GM13976 (cell line): ENCODE measurements at places on chromosomes 3 and 15.

GRCh38 chr3:172868582-172869200, 118.2 kb downstream of the ECT2 start:
- no peak for DNase-seq

GRCh38 chr3:123633530-123633929, 48.7 kb upstream of the HACD2 start:
- no peak for DNase-seq

DNA sequence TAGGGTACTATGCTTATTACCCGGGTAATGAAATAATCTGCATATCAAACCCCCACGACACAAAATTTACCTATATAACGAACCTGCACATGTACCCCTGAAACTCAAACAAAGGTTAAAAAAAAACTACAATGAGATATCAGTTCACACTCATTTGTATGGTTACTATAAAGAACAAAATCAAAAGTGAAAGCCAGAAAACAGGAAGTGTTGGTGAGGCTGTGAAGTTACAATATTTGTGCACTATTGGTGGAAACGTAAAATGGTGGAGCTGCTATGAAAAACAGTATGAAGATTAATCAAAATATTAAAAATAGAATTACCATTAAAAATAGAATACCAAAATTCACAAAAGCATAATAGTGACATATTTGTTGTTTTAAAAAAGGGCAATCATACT, 128.9 kb downstream of the ZIC1 start:
- no peak for DNase-seq

DNA sequence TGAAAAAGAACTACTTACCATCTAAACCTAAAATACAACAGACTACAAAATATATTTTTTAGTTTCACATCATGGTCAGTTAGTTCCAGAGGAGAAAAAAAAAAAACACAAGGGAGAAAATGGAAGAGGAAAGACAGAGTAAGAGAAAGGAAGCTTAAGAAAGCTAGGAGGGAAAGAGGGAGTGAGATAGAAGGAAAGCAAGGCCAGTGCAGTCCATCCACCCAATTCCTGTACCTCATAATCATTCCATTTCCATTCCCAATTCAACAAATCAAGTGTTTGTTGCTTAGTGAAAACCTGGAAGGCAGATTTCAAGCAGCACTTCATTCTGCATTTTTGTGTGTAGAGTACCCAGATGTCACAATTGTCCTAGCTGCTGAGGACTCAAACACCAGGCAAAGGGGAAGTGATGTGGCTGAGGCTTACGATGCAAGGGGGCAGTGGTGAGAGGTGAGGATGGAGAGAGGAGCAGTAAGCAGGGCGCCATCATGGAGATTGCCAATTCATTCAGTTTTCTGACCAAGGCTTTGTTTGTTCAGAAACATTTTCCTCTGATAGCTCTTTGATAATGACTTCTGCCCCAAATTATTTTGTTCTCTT, 83.6 kb upstream of the GSK3B start:
- DNase-seq: no peak

DNA sequence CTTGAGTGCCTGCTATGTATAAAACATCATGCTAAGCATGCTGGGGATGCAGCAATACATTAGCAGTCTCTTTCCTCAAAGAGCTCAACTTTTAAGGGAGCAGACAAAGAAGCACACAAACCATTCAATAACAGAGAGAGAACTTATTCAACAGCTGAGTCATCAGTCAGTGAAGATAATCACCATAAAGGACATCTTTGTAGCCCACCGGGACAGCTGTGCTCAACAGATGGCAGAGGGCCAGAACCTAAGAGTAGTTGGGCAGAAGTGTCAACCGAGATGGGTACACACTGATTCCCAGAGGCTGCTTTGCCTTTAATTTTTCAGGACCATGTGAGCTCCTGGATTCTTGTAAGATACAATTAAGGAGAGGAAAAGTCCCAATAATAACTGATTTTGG, 4.2 kb upstream of the RAB8B start:
- DNase-seq: no peak

DNA sequence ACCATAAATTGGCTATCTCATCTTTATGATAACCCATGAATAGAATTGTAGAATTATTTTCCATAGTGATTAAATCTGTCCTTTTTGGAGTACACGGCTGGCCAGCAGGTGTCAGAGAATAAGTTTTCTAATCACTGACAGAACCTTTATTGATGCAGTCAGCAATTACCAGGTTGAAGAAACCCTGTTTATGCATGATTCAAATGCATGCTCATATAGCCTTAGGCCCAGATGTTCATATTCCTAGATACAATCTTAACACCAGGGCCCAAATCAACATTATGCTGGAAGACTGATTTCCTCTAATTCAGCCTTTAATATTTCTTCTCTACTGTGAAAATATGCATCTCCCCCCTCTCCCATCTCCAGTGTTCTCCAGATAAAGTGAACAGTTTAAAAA, 243.5 kb upstream of the DCBLD2 start:
- no peak for DNase-seq

DNA sequence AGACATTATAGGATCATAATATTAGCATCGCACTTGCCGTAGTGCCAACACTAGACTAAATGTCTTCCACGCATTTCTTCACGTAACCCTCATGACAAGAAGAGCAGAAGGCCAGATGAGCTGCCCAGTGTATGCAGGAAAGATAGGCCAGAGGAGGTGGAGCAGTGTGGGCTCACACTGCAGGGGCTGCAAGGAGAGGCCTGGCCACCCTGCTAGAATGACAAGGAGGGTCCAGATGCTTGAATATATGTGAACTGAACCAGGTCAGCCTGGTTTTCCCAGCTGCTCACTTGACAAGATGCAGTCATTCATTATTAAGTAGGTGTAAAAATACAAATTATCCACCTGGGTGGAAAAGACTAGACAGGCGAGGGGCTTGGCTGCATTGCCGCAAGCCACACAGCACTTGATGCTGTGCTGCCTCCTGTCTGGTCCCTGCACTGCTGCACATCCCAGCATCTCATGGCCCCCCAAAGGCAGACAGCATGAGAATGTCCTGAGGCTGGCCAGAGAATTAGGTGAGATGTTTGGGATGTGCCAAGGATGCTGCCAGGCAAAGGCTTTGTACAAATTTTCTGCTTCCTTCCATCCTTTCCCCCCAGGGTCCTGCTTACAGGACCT, 115.2 kb downstream of the NTRK3 start:
- no peak for DNase-seq

- no peak for DNase-seq
Observed at GRCh38 chr3:12405432-12406272, 78.6 kb upstream of the TSEN2 start.

GRCh38 chr3:104520228-104520655, 846.5 kb upstream of the ALCAM start:
- no peak for DNase-seq

- DNase-seq: no peak
Observed at GRCh38 chr3:9623148-9623547, 26.2 kb upstream of the MTMR14 start.

DNA sequence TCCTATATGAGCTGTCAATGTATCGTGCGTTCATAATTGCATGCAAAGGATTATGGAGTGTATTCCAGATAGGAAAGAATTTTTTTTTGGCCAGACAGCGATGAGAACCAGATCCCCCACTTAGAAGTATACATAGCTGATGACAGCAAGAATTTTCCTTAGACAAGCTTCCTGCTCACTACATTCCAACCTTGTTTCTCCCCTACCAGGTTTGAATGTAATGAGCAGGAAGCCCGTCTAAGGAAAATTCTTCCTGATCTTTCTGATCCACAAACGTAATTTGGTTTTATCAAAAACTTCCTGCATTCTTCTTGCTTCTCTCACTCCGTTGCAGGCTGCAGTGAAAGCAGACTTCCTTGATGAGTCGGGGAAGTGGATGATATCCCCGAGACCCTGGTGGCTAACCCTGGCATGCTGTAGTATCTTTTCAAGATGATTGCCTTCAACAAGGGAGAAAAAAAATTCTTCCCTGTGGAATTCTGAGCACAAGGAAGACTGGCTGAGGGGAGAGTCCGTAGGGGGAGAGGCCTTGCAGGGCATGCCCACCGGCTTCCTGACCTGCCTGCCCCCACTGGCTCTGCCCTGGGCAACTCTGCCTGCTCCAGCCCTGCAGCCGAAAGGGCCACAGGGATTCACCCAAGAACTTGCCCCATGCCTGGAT, 243.1 kb downstream of the TLE3 start:
- DNase-seq: no peak

- no peak for DNase-seq
Observed at GRCh38 chr3:99858469-99858868, 40.8 kb downstream of the CMSS1 start.

DNA sequence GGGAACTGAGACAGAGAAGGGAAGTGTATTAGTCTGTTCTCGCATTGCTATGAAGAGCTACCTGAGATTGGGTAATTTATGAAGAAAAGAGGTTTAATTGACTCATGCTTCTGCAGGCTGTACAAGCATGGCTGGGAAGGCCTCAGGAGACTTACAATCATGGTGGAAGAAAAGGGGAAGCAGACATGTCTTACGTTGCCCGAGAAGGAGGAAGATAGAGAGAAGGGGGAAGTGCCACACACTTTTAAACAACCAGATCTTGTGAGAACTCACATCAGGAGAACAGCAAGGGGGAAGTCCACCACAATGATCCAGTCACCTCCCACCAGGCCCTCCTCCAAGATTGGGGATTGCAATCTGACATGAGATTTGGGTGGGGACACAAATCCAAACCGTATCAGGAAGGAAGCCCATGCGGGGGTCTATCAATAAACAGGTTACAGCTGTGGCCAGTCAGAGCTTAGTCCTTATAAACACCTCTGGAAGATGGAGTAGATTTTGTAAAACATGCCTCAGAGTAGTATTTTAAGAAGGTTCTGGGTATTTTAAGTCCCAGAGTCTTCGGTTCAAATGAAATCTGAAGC, 153.9 kb downstream of the GHSR start:
- DNase-seq: no peak

GRCh38 chr15:53511175-53511574, 248.3 kb downstream of the WDR72 start:
- no peak for DNase-seq

- no peak for DNase-seq
Observed at GRCh38 chr15:92104072-92104471, 250.6 kb downstream of the SLCO3A1 start.

GRCh38 chr3:177338697-177339219, 141.5 kb upstream of the TBL1XR1 start:
- DNase-seq: no peak

- no peak for DNase-seq
Observed at GRCh38 chr3:133943639-133944141, 48.0 kb upstream of the RAB6B start.

- DNase-seq: no peak
Observed at GRCh38 chr3:115658032-115658336, 34.7 kb downstream of the GAP43 start.
